ENCODE measurements at places on chromosomes 12 and 14.

- DNase-seq: no peak
Observed at GRCh38 chr12:31591380-31591901, 505 bp upstream of the DENND5B start.

- no peak for DNase-seq
Observed at GRCh38 chr14:74951443-74952179, 3.8 kb downstream of the PGF start.

- DNase-seq: peak; percentile 60
Observed at GRCh38 chr12:105352052-105352451, 21.6 kb downstream of the C12orf75 start.

DNA sequence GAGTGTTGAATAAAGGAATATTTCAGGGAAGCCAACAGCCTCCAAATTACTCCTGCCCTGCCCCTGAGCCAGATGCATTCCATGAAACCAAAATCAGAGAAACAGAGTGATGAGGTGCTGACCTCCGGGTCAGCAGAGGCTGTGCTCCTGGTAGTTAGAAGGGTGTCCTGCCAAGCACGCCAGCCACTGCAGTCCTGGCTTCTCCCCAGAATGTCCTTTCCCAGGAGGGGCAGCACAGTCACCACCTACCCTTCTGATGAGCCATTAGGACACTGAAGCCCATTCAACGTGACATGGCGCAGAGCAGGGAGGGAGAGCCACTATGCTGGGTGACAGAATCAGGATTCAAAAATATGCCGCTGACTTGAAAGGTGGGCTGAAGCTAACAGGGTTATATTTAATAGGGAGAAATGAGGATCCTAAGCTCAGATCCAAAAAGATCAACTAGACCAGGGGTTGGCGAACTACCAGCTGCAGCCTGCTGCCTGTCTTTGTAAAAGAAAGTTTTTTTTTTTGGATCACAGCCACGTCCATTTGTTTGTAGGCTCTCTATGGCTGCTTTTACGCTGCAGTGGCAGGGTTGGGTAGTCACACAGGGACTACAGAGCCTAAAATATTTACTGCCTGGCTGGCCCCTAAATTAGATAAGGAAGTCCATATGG is 34.5 kb upstream of the PLEK2 start:
- no peak for DNase-seq

GRCh38 chr12:39572551-39572950 is 47.1 kb downstream of the ABCD2 start:
- DNase-seq: no peak

DNA sequence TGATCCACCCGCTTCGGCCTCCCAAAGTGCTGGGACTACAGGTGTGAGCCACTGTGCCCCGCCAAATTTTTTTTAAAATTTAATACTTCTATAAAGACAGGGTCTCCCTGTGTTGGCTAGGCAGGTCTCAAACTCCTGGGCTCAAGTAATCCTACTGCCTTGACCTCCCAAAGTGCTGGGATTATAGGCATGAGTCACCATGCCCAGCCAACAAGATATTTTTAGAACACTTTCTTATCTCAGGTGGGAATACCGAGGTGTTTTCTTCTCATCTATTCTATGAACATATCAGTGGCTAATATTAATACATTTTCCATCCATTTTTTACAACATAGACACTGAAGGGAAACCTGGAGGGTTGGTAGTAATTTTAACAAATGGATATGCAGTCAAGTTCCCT is 38.0 kb upstream of the DHRS4 start:
- no peak for DNase-seq

- no peak for DNase-seq
Observed at GRCh38 chr12:15880721-15881120, 1.5 kb upstream of the STRAP start.

DNA sequence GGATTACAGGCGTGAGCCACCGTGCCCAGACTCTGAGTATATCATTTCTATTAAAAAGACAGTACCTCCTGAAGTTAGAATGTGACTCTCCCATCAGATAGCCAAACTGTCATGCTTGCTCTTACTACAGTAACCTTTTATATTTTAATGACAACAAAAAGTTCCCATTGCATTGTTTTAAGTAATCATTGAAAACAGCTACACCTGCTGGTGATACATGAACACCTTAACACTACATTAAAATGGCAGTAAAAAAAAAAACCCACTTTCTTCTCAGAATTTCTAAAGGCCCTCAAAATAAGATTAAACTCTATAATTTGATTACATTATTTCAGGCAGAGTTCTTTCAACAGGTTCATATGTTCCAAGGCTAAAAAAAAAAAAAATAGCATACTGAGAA is 76.7 kb downstream of the SH2B3 start:
- DNase-seq: no peak

DNA sequence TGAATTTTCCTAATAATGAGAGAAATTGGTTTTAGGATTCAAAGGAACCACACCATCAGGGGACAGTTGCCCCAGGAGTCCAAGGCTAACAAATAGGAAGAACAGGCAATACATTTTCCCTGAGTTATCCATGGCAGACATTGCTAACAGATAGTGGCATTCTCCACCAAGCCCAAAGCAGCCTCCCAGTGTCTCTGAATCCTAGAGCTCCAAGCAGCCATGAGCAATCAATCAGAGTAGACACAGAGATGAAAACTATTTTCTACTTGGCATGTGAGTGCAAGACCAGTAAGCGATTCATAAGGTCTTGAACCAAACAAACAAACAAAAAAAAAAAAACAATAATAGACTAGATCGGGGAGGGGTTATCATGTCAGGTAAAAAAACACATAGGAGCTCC is 515.7 kb downstream of the MED13L start:
- DNase-seq: no peak

DNA sequence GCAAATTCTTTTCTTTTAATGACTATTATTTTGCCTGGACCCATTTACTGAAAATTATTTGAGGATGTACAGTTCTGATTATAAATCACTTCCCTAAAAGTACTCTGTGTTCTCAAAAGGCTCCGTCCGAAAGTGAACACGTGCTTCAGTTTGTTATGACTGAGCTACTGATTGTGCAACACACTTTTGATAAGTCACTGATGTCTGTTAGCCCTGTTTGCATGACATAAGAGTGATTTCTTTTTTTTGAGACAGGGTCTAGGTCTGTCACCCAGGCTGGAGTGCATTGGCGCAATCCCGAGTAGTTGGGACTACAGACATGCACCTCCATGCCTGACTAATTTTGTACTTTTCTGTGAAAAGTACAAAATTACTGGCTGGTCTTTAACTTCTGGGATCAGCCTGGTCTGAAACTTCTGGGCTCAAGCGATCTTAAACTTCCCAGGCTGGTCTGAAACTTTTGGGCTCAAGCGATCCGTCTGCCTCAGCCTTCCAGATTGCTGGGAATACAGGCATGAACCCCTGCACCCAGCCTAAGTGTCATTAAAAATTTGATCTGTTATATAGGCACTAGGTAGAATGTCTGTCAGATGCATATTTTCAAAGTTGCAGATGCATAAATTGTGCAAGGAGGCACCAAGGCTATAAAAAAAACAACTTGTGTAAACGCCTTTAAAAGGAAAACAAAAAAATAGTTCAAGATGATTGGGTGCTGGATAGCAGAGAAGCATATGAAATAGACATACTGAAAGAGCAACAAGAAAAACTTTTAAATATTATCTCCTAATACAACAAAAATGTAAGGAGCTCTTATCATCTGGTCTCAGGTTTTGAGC is 111.5 kb downstream of the SRGAP1 start:
- no peak for DNase-seq

GRCh38 chr14:76428611-76429010 is 52.7 kb downstream of the ESRRB start:
- DNase-seq: no peak
